ENCODE measurements at places on chromosomes 7 and 10.

DNA sequence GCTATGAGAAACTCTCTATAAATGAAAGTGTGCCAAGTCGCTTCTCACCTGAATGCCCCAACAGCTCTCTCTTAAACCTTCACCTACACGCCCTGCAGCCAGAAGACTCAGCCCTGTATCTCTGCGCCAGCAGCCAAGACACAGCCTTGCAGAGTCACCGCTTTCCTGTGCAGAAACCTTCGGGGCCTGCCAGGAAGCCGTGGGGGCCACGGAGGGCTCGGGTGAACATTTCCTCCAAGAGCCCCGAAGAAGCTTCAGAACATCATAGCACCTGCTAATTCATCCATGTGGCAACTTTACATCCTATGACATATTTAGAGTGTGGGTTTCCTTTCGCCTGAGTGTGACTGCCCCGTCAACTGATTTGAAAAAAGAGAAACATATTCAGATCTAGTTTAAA, 55.7 kb upstream of the PRSS58 start:
- H3K4me3 ChIP-seq = no peak overlapping the region
- H3K36me3 ChIP-seq = no peaks in the 10 kb centered on the region
- no peaks in the 10 kb centered on the region for H3K4me1 ChIP-seq
- no peak for DNase-seq
- H3K27ac ChIP-seq = no peak overlapping the region
- H3K27me3 ChIP-seq = peaks cover 28% of the 10 kb centered on the region

- no peaks in the 10 kb centered on the region for H3K27me3 ChIP-seq
- H3K36me3 ChIP-seq = peaks cover 8% of the 10 kb centered on the region
- DNase-seq = no peak
- no peak overlapping the region for H3K4me3 ChIP-seq
Observed at GRCh38 chr10:6353526-6353925, 150.8 kb downstream of the PFKFB3 start.

GRCh38 chr7:78395298-78396036, 596.9 kb downstream of the PHTF2 start:
- peaks cover 26% of the 10 kb centered on the region for H3K4me1 ChIP-seq
- no peaks in the 10 kb centered on the region for H3K36me3 ChIP-seq
- no peak for DNase-seq
- no peak overlapping the region for H3K4me3 ChIP-seq

DNA sequence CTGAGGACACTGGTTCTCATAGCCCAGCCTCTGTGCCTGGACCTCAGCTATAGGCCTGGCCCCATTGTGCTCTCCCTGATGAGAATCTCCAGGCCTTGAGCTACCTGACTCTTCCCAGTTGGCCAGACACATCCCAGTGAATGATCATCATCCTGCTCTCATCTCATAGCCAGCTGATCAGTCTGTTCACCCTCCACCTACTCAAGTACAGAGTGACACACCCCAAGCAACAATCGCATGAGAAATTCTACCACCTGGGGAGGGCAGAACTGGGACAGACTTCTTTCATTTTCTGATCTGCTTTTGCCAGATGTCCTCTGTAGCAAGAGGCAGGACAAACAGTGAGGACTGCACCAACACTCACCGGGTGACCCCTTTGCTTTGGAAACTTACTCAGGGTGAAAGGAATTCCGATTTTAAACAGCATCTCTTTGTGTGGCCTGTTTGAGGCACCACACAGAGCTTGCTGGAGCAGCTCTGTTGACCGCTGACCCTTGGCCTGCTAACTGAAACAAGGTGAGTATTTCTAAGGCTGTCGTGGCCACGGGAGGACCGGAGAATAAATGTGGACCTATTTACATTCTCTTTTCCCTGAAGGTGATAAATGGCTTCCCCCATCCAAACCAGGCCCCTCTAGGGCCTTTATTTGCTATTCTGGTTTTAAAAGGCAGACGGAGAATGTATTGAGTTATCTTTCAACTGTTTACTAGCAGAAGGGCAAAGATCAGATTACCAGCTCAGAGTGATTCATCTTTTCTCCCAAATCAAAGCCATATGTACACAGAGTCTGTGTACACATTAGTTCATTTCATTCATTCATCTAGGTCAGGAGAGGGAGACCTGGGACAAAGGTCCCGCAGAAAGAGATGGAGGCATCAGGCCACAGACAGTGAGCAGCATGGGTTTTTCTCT, 181.4 kb upstream of the TNS3 start:
- no peaks in the 10 kb centered on the region for H3K27me3 ChIP-seq
- H3K27ac ChIP-seq = peak overlapping the region; percentile 92
- H3K4me1 ChIP-seq = peaks cover 64% of the 10 kb centered on the region

GRCh38 chr10:118271671-118272070, 70.5 kb downstream of the FAM204A start:
- H3K4me1 ChIP-seq = no peaks in the 10 kb centered on the region
- DNase-seq = no peak
- H3K36me3 ChIP-seq = no peaks in the 10 kb centered on the region
- no peak overlapping the region for H3K27ac ChIP-seq
- H3K27me3 ChIP-seq = peaks cover 27% of the 10 kb centered on the region

DNA sequence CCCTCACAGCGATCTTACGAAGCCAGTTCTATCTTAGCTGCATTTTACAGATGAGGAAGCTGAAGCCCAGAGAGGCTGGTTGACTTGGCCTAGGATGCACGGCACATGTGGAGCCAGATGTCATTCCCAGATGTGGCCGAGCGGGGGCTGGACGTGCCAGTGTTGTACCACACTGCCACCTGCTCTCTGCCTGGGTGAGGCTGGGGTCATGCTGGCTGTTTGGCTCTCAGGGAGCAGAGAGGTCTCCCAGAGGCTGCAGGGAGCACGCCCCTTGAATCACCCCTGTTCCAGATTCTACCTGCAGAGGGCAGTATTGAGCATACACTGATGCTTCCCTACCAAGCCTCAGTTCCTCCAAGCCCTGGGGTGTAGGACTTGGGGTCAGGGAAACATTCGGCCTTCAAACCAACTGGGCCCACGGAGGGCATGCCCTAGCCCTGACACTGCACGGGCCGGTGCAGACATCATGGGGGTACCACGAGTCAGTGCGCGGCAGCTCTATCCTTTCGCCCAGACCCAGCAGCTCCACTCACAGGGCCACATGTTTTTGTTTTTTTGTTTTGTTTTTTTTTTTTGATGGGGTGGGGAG, 3.8 kb upstream of the GTF2IRD1 start:
- H3K27ac ChIP-seq = no peak overlapping the region
- no peaks in the 10 kb centered on the region for H3K36me3 ChIP-seq

DNA sequence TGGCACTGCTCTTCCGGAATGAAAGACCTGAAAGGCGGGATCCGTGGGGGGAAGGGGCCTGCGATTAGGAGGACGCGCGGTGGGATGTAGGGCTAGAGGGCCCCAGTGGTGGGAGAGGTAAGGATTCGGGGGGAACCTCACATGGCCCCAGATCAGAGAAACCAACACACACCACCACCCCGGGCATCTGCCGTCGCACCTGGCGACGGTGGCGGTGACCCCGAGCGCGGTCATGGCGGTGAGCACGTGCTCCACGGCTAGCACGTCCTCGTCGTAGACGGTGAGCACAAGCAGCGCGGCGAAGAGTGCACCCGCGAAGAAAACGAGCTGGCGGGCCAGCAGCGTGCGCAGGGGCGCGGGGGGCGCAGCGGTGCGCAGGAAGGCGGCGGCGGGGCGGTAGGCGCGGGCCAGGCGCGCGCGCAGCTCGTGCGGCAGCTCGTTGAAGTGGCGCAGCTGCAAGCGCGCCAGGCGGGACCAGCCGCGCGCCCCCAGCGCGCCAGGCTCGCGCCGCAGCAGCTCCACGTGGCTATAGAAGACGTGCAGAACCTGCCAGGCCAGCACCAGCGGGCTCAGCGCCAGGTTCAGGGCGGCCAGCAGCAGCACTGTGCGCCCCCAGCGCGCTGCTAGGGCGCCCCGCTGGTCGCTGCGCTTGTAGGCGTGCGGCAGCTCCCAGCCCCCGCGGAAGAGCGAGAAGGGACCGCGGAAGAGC, 5.7 kb downstream of the ATG9B start:
- peak overlapping the region; percentile 60 for H3K4me3 ChIP-seq
- H3K27ac ChIP-seq = no peak overlapping the region
- no peak for DNase-seq
- H3K4me1 ChIP-seq = peaks cover 22% of the 10 kb centered on the region
- H3K27me3 ChIP-seq = peaks cover 22% of the 10 kb centered on the region

- H3K4me3 ChIP-seq = no peak overlapping the region
- H3K36me3 ChIP-seq = peaks cover 3% of the 10 kb centered on the region
- H3K27me3 ChIP-seq = no peaks in the 10 kb centered on the region
Observed at GRCh38 chr10:86684331-86685097, 16.2 kb downstream of the LDB3 start.

DNA sequence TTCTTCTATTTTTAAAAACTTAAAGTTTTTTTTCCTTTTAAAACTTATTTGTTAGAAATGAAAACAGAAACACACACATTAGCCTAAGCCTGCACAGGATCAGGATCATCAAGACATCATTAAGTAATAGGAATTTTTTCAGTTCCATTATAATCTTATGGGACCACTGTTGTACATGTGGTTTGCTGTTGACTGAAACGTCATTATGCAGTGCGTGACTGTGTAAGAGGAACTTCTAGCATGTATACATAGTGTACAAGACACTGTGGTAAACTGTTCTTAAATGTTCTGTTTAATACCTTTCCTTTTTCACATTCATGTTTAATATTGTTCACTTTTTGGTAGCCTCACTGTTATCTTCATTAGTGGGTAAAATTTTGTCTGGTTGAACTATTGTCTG, 12.1 kb downstream of the ENTPD7 start:
- H3K27ac ChIP-seq = no peak overlapping the region
- DNase-seq = no peak
- peaks cover 2% of the 10 kb centered on the region for H3K4me1 ChIP-seq
- peaks cover 15% of the 10 kb centered on the region for H3K36me3 ChIP-seq
- no peaks in the 10 kb centered on the region for H3K27me3 ChIP-seq

DNA sequence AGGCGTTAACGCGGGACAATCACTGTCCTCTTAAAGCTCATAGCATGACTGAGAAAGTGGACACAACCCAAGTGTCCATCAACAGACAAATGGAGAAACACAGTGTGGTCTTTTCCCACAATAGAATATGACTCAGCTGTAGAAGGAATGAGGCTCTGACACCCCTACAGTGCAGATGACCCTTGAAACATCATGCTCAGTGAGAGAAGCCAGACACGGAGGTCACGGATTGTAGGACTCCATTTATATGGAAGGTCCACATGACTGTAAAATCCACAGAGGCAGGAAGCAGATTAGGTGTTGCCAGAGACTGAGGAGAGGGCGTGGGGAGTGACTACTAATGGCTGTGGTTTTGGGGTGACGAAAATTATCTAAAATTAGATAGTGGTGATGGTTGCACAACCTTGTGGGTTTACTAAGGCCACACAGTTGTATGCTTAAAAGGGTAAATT, 6.1 kb upstream of the NCAPG2 start:
- no peak for DNase-seq
- H3K27me3 ChIP-seq = no peaks in the 10 kb centered on the region
- peaks cover 14% of the 10 kb centered on the region for H3K4me1 ChIP-seq
- peak overlapping the region; percentile 32 for H3K27ac ChIP-seq
- no peaks in the 10 kb centered on the region for H3K36me3 ChIP-seq

DNA sequence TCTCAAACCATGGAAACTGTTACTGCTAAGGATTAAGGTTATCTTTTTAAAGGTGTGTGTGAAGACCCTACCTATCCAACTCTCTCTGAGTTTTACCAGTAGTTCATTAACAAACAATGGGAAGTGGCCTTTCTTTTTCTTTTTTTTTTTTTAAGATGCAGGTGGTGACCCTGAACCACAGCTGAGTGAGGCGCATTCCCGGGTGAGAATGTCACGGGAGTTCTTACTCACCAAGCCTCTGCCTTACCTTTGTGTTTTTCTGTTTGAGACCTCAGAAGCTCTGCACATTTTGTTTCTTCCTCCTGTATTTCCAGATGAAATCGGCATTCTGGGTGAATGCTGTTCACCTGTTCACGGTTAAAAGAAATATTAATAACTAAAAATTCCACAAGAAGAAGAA, 2.5 kb downstream of the VIPR2 start:
- H3K27me3 ChIP-seq = peaks cover 68% of the 10 kb centered on the region
- H3K27ac ChIP-seq = no peak overlapping the region
- no peaks in the 10 kb centered on the region for H3K36me3 ChIP-seq
- H3K4me3 ChIP-seq = no peak overlapping the region

GRCh38 chr7:16838386-16838785, 33.6 kb upstream of the AGR2 start:
- H3K4me3 ChIP-seq = no peak overlapping the region
- H3K27me3 ChIP-seq = no peaks in the 10 kb centered on the region
- peaks cover 37% of the 10 kb centered on the region for H3K4me1 ChIP-seq
- H3K27ac ChIP-seq = peak overlapping the region; percentile 62

GRCh38 chr7:85685901-85686300, 499.0 kb upstream of the SEMA3D start:
- no peak overlapping the region for H3K4me3 ChIP-seq
- no peaks in the 10 kb centered on the region for H3K27me3 ChIP-seq
- no peak overlapping the region for H3K27ac ChIP-seq
- no peak for DNase-seq
- H3K36me3 ChIP-seq = no peaks in the 10 kb centered on the region

GRCh38 chr10:33521062-33521461, 186.6 kb upstream of the NRP1 start:
- H3K27me3 ChIP-seq = no peaks in the 10 kb centered on the region
- DNase-seq = no peak
- no peak overlapping the region for H3K4me3 ChIP-seq
- H3K27ac ChIP-seq = peak overlapping the region; percentile 49

All from chondrocyte (in vitro differentiated cells).